GM12891 (cell line): ENCODE measurements at places on chromosomes 2 and 18.

- DNase-seq, result no peak
Observed at GRCh38 chr2:19855542-19856431, 46.0 kb downstream of the TTC32 start.

DNA sequence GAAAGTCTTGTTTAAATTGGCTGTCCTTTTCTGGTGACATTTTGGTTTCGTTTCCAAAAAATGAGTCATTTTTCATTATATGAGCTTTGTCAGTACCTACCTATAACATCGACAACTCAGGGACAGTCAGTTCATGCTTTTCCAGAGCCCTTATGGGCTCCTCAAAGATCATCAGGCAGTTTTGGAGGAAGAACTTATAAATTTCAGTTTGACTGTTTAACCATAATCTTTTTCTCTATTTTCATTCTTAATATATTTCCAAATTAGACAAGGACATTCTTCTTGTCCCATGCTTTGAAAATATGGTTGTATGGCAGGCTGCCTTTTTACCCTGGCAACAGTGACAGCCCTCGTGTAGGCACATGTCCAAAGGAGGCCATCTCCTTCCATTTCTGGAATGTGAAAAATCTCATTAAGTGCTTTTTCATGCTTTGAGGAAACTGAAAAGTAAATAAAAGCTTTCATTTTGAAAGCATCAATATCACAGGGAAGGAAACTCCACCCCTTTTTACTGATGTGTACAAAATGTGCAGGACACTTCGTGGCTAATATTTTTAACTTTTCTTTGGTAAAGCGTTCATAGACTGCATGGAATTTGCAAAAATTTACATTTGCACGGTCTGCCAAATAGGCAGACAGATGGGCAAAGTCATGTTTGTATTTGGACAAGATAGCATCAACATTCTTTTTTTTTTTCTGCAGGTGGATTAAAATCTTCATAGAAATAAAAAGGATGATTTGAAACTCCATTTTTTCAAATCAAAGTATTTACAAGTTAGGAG is 7.2 kb upstream of the PROC start:
- no peak for DNase-seq

- DNase-seq, result no peak
Observed at GRCh38 chr18:38402509-38402908, 836.9 kb upstream of the CELF4 start.

DNA sequence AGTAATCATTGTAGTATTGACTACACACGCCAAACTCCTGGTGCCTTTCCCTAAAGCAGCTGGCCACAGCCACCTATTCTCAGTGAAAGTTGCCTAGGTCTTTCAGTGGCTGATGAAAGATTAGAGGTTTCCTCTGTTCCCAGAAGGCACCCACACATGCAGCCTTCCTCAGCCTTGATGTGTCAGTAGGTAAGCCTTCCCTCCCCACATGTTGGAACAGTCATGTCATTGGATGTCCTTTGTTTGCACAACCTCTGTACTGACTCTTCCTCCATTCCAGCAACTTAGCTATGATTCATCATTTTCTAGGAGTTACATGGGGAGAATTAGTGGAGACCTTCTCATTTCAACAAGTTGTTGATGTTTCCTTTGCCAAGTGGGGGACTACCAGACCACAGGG is 630.8 kb upstream of the SLC39A10 start:
- no peak for DNase-seq

GRCh38 chr2:59724746-59725145 is 828.7 kb downstream of the BCL11A start:
- no peak for DNase-seq

DNA sequence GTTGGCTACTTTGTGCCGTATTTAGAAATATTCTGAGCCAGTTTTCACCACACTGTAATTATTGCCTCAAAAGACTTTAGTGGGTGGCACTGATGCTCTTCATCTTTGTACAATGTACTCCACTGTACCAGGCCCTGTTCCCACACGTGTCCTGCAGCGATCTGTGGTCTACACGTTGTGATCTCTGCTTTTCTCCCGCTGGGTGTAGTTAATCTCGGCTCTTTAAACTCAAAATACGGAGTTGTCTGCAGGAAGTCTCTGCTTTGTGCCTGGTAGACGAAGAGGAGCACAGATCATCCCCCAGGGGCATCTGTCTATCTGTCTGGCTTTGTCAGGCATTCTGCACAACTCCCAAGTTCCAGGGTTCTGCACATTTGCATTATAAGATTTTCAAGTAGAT is 12.1 kb upstream of the GREB1 start:
- no peak for DNase-seq

DNA sequence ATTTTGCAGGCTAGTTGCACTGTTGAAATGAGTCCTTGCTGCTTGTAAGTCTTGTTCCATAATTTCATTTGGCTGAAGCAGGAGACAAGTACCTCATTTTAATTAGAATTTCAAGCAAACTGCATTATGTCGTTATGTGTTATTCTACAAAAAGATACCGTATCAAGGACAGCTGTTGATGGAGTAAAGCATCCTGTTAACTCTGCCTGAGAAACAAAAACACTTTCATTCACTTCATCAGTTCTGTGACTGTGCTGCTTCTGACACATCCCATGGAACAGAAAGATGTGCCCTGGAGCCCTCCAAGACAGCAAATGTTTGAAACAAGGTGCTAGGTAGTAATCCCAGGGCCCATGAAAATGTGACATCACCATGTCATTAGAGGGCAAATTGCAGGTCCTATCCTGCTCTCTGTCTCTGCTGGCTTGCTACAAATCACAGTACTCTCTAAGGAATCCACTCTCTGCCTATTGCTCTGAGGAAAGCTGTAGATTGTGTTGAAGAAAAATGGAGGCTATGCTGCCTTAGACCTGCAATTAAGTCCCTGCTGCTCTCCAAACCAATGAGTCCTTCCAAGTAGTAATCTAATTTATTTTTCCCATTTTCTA is 209.7 kb upstream of the PARD3B start:
- no peak for DNase-seq

GRCh38 chr2:57864926-57865325 is 181.7 kb upstream of the VRK2 start:
- DNase-seq, result no peak

DNA sequence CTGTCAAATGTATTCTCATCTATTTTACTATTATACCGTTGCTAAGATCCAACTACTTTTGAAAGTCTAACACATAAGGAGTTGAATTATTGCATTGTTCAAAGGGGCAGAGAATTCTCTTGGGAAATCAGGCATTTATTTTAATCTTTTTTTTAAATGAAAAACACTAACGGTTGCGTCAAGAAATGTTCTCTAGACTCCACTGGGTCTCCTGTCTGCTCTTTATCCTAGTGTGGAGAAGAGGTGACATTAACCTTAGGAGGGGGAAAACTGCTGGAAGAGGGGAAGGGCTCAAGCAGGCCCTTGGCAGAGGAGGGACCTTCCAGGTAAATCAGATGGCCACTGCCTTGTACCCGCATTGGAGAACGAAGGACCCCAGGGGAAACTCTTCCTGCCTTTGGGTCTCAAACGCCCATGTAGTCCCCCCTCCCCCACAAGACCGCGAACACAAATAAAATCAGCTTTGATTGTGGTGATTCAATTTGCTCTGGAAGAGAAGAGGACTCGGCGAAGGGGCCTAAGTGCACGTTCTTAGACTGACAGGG is 1.1 kb upstream of the APCDD1 start:
- no peak for DNase-seq

DNA sequence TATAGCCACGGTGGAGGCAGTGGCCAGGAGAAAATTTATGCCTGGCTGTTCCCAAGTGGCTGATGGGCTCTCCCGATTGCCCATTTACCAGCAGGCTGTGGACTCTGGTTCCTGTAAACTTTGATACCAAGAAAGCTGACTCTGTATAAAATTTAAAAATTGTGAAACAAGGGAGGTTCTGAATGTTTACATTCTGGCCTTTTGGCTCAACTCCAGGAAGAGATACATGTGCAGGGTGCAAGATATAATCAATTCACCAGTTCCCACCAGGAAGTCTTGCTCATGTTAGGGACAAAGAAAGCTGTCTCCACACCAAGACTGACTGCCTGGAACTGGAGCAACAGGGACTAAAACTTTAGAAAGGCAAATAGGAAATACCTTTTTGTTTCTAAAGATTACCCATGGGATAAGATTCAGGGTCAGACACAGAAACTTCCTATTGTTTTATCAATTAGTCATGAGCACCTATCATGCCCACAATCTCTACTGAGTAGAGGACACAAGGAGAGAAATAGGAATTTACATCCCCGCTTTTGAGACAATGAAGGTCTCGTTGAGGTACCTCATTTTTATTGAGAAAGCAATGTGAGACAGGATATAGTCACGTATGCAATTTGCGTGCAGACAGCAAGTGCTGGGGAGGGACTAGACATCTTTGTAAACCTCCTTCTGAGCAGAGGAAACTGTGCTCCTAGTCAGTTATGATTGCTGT is 123.5 kb downstream of the LIPG start:
- no peak for DNase-seq

GRCh38 chr18:7676253-7676873 is 109.2 kb downstream of the PTPRM start:
- no peak for DNase-seq

GRCh38 chr2:134420259-134420658 is 166.4 kb downstream of the MGAT5 start:
- DNase-seq, result no peak

DNA sequence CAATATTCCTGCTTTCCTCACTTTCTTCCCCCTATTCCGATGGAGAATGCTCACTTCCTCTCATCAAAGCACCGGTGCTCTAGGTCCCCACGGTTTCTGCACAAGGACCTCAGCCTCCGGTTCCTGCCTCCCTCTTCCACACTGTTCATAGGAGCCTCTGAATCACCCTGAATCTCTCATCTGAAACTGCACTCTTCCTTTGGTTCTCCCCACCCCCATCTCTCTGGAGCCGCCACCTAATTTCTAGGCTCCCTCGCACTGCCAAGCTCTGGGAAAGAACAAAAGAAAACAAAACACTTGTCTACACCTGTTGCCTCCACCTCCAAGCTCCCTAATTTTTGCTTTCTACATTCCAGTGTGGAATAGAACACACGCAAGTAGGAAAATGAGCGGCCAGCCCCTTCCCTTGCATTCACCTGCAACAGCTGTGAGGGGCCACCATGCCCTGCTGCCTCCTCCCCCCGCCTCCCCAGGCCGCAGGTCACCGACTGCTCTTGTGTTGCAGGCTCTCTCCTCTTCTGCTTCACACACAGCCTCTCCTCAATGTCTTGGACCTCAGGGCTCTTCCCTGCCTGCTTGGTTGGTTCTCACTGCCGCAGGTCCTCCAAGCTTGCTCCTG is 9.6 kb downstream of the FBXO15 start:
- no peak for DNase-seq

DNA sequence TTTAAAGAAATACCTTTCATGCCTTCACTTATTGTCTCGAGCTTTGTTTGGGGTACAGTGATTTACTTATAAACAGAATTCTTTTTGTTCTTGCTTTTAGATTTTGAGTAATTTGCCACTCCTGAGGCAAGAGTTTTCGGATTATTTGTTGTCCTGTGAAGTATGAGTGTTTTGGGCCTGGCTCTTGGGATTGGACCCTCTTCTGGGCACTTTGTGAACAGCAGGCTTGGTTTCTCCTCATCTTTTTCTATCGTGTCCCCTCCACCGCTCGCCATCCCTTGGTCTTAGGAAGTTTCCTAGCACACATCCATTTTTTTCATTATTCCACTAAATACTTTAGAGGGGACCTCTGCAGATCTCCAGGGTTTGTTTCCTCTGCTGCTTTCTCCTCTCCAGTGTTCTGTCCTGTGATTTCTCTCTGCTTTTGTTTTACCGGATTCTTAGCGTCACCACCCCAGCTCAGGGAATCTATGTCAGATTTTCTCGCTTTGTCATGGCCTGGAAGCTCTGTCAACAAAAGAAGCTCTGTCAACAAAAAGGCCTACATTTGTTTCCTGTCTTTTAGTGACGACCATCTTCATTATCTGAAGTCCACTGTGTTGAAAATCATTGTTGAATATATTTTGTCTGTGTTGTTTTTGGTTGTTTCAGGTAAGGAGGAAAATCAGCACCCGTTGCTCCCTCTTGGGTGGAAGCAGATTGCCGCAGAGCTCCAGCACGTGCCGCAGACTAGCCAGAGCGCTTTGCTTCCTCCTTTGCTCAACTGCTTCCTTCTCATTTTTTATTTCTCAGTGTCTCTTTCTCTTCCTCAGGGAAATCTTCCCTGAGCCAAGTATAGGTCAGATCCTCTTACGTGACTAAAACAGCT is 27.8 kb downstream of the ANKRD62 start:
- no peak for DNase-seq

DNA sequence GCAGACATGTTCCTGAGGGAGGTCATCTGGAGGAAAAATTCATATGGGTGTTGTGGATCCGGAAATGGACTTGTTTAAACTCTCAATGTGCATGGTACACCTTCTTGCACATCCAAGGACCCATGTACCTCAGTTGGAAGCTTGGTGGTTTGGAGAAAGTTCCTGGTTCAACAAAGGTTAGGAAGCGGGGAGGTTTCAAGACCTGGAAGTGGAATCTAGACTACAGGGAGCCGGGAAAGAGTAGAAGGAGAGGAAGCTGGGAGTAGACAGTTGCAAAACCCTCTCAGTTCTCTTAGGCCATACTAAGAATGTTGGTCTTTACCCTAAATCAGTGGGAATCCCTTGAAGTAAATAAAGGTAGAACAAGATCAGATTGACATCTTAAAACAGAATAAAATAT is 209.8 kb upstream of the SPOPL start:
- no peak for DNase-seq

DNA sequence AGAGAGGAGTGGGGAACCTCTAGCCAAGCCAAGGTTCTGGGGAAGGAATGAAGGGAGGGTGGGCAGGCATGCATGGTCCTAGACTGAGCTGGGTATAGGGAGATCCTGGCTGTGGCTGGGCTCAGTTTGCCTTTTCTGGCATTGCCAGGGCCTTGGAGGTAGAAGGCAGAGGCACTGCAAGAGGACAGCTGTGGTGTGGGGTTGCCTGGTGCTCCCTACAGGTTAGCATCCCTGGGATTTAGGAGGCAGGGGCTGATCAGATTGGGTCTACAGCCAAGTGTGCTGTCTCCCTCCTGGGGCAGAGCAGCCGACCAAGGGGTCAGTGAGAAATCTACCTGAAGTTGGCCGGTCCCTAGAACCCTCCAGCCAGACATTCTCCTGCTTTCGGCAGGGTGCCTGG is 15.9 kb downstream of the ABCG8 start:
- no peak for DNase-seq

DNA sequence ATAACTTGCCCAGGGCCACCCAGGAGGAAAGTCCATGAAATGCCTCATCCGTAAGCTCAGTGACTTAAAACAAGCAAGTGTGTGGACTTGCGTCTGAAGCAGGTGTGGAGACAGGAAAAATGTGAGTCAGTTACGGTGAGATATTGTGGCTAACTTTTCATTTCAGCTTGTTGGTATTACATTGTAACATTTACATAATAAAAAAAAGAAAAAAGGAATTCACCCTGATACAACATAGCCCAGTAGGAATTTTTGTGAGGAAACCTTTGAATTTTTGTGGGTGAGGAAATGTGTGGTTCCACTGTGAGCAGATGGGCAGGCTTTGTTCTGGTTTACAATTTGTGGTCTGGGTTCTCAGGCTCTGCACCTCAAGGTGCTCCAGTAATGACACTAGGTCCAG is 33.7 kb upstream of the LYPD6B start:
- DNase-seq, result no peak
